Omental fat pad (tissue), 4 donors: ENCODE measurements at places on chromosomes 6 and 20.

DNA sequence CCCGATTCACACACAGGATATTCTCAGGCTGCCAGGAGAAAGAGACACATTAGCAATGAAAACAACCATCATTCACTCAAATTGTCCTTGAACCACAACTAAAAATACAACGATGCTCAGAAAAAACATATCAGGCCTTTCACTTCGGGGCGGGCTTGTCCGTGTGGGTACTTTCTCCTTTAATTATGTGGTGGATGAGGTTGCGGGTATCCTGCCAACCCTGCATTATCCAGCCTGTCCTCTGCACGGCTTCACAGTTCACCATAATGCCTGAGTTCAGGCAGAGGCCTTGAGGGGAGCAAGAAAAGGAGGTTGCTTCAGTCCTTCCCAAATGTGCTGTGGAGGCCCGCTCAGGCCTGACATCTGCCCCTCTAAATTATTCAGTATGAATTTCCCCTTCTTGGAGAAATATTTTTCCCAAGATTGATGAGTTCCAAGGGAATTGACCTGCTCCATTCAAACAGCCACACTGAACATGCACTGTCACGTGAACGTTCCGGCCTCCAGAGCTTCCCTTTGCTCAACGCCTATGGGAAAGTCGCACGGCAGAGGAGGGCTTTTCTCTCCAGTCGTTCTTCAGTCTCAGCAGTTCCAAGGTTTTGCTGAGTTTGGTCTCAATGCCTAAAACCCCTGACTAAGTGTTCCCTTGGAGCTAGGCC lies 70.3 kb downstream of the MYLK4 start:
- DNase-seq, result no peak

GRCh38 chr20:50415021-50415515 lies 95.1 kb upstream of the PTPN1 start:
- no peak for DNase-seq

GRCh38 chr6:54689620-54690019 lies 157.0 kb upstream of the FAM83B start:
- DNase-seq, result no peak

- DNase-seq, result no peak
These were observed 44.4 kb downstream of the DAAM2 start for GRCh38 chr6:39836606-39837005.

- DNase-seq, result no peak
These were observed 9.4 kb upstream of the CCN2 start for GRCh38 chr6:131960371-131961133.

DNA sequence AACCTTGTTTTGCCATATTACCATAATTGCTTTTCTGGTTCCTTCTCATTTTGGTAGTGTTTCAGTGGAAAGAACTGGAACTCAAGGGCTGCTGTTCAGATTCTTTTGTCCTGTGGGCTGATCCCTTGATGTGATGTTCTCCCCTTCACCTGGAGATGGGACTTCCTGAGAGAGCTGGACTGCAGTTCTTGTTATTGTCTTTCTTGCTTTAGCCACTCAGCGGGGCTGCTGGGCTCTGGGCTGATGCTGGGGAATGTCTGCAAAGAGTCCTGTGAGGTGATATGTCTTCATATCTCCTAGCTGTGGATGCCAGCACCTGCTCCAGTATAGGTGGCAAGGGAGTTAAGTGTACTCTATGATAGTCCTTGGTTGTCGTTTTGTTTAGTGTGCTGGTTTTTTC lies 79.0 kb downstream of the BCKDHB start:
- no peak for DNase-seq

DNA sequence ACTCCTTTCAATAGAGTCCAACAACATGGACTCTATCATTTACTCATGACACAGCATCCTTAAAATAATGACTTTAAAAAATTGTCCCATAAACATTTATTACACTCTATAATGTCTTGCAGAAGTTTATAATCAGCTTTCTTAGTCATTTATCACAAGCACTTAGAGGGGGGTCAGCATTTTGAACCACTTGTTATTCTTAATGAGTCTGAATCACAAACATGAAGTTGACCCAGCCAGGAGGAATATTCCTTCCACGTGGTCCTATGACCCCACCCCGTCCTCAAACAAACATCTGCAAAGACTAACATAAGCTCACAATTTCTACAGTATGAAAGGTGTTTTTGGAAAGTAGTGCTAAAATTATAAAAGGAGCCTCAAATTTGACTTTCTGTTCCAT lies 91.1 kb downstream of the MTFR2 start:
- no peak for DNase-seq

DNA sequence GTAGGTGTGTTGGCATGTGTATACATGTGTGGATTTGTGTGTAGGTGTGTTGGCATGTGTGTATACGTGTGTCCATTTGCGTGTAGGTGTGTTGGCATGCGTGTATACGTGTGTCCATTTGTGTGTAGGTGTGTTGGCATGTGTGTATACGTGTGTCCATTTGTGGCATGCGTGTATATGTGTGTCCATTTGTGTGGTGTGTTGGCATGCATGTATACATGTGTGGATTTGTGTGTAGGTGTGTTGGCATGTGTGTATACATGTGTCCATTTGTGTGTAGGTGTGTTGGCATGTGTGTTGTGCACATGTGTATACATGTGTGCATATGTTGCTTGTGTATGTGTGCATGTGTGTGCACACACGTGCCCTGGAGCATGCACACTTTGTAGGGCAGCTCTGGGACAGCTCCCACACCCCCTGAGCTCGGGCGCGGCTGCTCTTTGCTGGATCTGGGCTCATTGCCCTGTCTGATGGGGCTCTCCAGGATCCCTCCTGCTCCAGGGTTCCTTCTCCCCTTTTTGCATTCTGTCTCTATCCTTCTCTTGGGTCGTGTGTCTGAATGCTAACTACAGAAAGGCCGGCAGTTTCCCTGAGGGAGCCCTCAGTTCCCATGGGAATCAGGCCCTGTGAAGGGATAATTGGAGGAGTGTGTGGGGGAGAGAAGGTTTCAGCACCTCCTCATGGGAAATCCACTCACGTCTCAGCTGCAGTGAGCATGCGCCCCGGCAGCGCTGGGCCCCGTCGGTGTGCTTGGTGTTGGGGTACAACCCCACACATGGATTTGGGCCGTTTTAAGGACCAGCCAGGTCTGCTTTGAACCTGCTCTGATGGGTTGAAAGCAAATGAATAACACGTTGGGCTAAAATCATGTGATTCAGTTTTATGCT lies 102.0 kb downstream of the ERMARD start:
- DNase-seq, result no peak

- no peak for DNase-seq
These were observed 315.1 kb downstream of the TFAP2C start for GRCh38 chr20:56943946-56944945.

DNA sequence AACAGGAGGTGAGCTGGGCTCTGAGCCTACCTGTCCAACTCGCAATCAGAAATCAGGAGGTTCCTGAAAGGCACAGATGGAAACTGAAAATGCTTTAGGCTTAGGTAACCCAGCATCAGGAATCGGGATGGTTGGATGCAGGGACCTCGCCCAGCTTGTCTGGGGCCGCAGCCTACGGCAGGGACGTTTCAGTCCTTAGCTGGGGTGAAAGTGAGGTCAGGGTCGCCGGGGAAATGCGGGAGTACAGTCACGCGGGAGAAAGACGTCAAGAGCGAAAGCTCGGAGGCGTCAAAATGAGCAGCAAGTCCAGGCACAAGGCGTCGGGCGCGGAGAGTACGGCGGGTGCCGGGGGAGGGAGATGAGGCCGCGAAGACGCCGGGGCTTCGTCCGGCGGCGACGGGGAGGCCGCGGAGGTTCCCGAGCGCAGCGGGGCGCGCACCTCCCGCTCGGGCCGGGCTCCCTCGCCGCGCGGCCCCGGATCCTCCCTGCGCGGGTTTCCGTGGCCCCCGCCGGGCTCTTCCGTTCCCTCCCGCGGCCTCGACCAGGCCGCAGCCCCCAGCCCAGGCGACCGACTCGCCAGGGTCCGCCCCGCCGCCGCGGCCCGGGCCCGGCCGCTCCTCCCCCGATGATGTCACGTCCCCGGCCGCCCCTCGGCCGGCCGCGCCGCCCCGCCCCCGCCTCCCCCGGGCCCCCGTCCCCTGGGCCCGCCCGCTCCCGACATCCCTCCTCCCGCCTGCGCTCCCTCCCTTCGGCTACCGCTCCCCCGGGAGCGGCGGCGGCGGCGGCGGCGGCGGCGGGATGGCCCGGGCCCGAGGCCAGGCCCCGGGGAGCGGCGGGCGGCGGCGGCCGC lies at the start of gene EBF4:
Gene EBF4 (plus strand): TSS at position 745 of the 850 bp plus-strand sequence. CDS start 866 bp downstream, outside the sequence.
- DNase-seq, result no peak

- DNase-seq, result no peak
These were observed 33.3 kb upstream of the AFDN start for GRCh38 chr6:167793421-167793820.

- DNase-seq, result no peak
These were observed 26.2 kb upstream of the RHAG start for GRCh38 chr6:49662892-49663261.

- no peak for DNase-seq
These were observed 70.4 kb downstream of the PLCB4 start for GRCh38 chr20:9139106-9139833.

- no peak for DNase-seq
These were observed 47.4 kb downstream of the TGM2 start for GRCh38 chr20:38117635-38118034.

DNA sequence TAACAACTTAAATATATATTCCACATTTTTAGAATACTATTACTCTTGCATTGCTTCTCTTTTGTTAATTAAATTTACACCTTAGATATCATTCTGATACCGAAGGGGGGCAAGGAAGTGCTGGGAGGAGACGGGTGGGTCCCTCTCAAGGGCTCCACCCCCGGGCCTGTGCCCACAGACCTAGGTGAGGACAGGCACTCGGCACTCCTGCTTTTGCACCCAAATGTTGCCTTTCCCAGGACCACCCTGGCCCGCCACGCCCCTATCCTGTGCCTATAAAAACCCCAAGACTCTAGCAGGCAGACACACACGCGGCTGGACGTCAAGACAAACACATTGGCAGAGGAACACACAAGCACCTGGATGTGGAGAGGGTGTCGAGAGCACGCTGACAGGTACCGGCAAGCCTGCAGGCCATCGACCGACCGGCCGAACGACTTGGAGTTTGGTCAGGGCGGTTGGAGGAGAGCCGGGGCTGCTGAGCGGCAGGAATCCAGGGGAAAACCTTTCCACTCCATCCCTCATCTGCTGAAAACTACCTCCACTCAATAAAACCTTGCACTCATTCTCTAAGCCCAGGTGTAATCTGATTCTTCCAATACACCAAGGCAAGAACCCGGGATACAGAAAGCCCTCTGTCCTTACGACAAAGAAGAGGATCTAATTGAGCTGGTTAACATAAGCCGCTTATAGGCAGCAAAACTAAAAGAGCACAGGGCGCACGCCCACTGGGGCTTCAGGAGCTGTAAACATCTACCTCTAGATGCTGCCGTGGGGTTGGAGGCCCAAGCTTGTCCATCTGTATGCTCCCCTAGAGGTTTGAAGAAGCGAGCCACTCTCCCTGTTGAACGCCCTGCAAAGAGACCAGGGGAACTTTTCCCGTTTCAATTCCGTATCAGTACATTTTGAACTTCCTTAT lies 197.4 kb upstream of the PRSS16 start:
- no peak for DNase-seq

DNA sequence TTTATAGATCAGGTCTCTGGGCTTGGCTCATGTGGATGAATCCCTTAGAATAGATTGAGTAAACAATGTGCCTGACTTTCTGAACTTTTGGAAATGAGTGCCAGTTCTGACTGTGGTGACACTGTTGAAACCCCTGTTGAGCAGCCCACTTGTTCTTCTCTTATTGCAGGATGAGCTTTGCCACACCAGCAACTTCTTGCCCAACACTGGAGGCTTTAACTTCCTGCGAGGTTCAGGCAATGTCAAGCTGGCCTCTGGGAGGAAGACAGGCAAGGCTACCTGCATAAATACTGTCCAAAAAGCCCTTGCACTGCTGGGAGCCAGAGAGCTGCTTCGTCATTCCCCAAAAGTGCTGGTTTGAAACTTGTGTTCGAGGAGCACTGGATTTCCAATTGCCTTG lies 32.8 kb upstream of the SMIM8 start:
- no peak for DNase-seq

GRCh38 chr6:157228426-157229131 lies 94.7 kb downstream of the TMEM242 start:
- no peak for DNase-seq

GRCh38 chr6:33763483-33763882 lies 16.8 kb upstream of the IP6K3 start:
- no peak for DNase-seq
